Glomerular endothelial cell (primary cell): ENCODE measurements at places on chromosomes 11 and 22. TPM values are rescaled to one million over a fixed set of nuclear protein-coding genes. Genes with fewer than 3 reads are reported as not detected.

KCNK4 gene
- total RNA-seq, result not detected in 2 replicates

NRGN gene
- 10.6 and 14.4 TPM in 2 replicates for total RNA-seq

FGF19 gene
- total RNA-seq, result not detected in 2 replicates

FANCF gene
- total RNA-seq, result 10.9 and 11.8 TPM in 2 replicates

AGBL2 gene
- total RNA-seq, result not detected in 2 replicates

HTR3A gene
- total RNA-seq, result not detected in 2 replicates

LDLRAD3 gene
- 22.1 and 26.2 TPM in 2 replicates for total RNA-seq

IGSF9B gene
- total RNA-seq, result 0.68 TPM in 1 of 2 replicates, not detected in the other

CNGA4 gene
- 0.12 TPM in 1 of 2 replicates, not detected in the other for total RNA-seq

PKDREJ gene
- not detected in 2 replicates for total RNA-seq

PGA4 gene
- not detected in 2 replicates for total RNA-seq

SPON1 gene
- total RNA-seq, result 0.47 and 17.1 TPM in 2 replicates

KRTAP5-8 gene
- total RNA-seq, result not detected in 2 replicates

OR51I1 gene
- not detected in 2 replicates for total RNA-seq

JAML gene
- total RNA-seq, result not detected in 2 replicates

OR10G8 gene
- not detected in 2 replicates for total RNA-seq

TSGA10IP gene
- total RNA-seq, result not detected in 2 replicates

BAIAP2L2 gene
- 0.24 and 0.93 TPM in 2 replicates for total RNA-seq

IL10RA gene
- total RNA-seq, result 0.12 and 0.78 TPM in 2 replicates

SLC35E4 gene
- total RNA-seq, result 23.0 and 36.5 TPM in 2 replicates
